ENCODE measurements at places on chromosomes 3 and 15.
A peak's percentile ranks its signal among the peaks of the same experiment; 100 is the strongest.

DNA sequence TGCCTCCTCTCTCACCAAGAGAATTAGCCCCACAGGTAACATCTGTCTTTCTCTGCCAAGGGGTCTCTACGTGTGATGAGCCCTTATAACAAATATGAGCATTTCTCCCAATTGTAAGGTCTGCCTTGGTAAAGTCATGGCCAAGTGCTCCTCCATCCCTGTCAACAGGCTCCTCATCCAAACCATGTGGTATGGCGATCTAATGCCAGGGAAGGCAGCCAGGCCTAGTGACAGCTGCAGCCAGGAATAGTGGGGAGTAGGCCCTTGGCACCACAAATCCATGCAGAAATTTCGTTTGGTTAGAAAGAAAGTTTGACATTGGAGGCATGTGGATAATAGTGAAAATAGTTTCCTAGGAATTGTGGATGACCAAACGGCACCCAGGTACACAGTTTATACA lies 4.7 kb upstream of the LRTM1 start:
- no peak for DNase-seq

- DNase-seq = no peak
Measured at GRCh38 chr3:141411251-141411771, 43.0 kb downstream of the ZBTB38 start.

- no peak for DNase-seq
Measured at GRCh38 chr3:42036483-42036823, 54.7 kb upstream of the TRAK1 start.

DNA sequence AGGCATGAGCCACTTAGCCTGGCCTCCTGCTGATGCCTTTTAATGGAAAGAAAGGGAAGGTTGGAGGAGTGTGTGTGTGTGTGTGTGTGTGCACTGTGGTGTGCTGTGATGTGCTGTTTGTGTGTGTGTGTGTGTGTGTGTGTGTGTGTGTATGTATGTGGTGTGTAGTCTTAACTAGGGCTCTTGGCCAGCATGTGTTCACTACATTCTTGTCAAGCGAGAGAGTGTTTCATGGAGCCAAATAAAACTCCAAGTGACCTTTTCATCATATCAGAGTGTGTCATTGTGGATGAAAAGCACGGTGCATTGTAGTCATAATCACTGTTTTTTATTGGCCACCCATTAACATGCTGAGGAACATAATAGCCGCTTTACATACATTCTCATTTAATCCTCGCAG lies 30.8 kb upstream of the BHLHE40 start:
- DNase-seq = no peak

GRCh38 chr3:174938102-174938501 lies 79.0 kb downstream of the NAALADL2 start:
- DNase-seq = no peak

DNA sequence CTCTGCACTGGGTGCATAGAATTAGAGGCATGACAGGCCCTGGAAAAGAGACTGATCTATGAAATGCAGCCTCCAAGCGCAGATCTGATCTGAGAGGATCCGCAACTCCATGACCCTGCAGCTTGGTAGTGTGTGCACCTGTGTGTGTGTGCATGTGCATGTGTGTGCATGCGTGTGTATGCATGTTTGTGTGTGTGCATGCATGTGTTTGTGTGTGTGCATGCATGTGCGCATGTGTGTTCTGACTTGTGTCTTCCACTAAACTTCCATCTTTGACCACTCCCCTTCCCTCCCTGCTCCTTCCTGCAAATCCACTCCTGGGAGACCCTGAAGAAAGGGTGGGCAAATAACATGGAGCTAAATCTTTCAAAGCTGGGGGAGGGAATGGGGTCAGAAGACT lies 256.9 kb downstream of the PLCL2 start:
- no peak for DNase-seq

GRCh38 chr3:52289338-52289746 lies 1.7 kb downstream of the GLYCTK start:
- DNase-seq = peak; percentile 33

GRCh38 chr15:99511866-99512661 lies 53.7 kb upstream of the MEF2A start:
- DNase-seq = no peak

DNA sequence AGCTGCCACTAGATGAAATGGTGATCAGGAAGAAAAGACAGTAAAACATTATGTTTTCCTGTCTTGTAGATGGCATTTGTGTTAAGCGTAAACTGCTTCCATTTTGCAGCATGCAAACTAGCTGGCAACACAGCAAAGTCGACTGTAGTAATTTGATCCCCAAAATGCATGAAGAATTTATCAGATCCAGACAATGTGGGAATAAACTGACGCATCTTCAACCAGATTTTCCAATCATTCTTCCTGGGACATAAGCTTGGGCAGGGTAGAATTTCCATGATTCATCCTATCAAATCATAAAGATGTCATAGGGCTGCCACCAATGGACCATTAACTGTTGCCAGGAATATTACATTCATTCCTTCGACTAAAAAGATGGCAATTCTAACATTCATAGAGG lies 260.3 kb downstream of the ERC2 start:
- DNase-seq = no peak

DNA sequence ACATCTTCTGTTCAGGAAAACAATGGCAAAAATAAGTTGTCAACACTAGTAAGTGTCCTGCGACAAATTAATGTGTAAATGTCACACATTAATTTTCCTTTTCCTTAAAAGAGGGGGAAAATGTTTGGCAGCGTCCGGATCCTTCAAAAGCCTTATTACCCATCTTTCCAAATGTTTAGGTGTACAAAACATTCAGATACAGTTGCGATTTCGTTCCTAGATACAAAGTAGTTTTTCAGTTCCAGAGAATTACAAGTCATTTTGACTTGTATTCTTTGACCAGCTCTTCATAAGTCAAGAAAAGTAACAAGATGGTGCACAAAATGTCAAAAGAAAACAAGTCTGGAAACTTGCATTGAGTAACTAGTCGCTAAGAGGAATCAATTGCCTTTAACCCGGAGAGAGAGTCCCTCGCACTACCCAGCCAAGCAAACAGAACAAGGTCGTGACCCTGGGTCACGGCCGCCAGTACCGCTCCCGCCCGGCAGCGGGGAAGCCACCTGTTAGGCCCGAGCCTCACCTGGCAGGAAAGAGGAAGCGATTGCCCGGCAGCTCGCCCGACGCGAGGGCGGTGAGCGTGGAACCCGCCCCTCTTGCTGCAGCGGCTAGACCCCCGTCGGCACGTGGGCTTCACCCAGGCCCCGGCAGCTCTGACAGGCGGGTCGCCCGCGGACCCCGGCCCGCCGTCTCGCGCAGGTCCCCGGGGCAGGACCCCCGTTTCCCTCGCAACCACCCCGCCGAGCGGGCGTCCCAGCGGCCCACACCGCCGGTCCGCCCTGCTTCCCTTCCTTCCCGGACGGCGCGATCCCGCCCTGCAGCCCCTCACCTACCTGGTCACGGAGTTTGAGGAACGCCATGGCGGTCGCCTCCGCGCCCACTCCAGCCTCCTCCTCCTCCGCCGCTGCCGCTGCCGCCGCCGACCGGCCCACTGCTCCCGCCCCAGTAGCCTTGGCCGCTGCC lies 61.0 kb upstream of the ANKRD28 start:
- DNase-seq = peak; percentile 49

- DNase-seq = no peak
Measured at GRCh38 chr3:100160521-100160920, 46.2 kb upstream of the FILIP1L start.

DNA sequence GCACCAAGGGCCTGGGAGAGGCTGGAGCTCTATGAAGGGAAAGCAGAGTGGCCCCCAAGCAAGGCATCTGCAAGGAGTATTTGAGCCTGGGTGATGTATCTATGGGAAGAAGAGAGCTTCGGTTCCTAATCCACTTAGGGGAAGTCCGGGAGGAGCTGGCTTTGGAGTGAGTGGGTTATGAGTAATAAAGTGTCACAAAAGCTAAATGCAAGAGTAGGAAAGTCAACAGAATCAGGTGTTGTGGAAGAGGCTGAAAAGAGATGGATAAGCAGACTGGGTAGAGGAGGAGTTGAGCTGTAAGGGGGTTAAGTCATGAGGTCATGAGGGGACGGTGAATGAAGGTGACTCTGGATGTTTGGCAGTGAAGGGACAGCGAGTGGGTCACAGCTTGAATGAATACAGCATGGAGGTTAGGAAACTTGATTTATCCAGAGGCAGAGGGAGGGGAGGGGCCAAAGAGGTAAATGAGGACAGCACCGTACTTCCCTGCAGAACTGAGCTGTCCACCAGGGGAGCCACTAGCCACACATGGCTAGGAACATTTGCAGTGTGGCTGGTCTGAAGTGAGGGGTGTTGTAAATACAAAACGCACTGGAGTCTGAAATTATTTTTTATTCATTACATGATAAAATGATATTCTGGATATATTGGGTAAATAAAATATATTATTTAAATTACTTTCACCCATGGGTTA lies 83.3 kb downstream of the ADCY5 start:
- DNase-seq = peak; percentile 5

GRCh38 chr3:40873934-40874699 lies 325.2 kb upstream of the CTNNB1 start:
- DNase-seq = no peak

- DNase-seq = no peak
Measured at GRCh38 chr15:35376707-35377106, 169.3 kb downstream of the DPH6 start.

DNA sequence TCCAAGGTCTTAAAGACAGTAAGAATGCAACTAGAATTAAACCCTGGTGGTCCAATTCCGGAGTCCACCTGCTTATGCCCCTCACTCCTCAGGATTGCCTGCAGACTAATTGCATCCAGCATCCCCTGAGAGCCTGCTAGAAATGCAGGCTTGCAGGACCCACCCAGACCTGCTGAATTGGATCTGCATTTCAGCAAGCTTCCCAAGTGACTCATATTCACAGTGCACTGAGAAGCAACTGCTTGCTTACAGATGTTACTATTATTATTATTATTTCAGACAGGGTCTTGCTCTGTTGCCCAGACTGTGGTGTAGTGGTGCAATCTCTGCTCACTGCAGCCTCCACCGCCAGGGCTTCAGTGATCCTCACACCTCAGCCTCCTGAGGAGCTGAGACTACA lies 83.5 kb upstream of the VGLL4 start:
- DNase-seq = no peak

DNA sequence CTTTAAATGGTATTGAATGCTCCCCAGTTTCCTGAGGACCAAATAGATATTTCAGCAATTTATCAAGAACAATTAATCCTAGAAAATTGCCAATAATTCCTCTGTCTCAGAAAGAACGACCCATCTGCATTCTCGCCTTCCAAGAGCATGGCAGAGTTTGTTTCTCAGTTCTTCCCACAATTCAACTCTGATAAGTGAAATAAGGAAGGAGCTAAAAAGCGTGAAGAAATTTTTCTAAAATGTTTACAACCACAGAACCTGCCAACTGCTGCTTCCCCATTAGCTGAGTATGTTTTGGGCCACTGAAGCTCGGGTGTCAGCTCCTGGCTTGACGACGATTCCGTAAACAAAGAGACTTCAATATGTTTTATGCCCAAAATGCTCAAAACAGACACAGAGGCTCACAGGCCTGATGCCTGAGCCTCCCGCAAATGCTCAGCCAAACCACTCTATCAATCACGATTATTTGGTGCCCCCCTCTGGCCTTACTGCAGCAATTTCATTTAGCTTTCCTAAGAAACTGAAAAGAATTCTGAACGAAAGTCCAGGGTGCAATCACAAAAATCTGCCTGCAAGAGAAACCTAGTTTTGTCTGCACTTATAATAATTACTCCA lies 259.2 kb upstream of the CCDC54 start:
- DNase-seq = no peak

DNA sequence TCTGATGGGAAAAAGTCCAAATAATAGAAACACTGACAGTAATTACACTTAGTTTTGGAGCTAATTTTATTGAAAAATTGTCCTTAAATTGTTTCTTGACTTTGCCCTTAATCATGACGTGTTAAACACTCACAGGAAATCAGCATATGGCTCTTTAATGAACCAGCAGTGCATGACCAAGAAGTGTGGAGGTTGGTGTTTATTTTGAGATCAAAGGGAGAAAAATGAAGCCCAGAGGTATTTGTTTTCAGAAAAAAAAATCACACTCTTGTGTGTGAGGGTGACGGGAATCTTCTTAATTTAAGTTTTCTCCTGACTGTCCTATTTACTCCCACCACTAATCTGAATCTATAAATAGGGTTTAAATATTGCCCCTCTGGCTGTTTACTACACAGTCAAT lies 28.8 kb upstream of the SYNM start:
- no peak for DNase-seq

DNA sequence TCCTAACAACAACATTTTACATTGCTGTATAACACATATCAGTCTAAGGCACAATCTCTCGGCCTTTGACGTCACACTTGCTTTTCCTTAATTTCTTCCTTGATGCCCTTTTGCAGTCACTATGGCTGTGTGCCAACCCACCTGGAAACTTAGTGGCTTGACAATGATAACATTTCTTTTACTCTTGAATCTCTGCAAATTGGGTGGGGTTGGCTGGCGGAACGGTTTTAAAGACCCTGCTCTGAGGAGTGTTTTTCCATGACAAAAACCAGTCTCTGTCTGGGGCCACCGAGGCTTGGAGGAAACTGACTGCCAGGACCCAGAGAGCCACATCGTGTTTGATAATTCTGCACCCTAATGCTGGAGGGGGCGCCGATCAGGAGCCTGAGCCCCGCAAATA lies 115.6 kb downstream of the KLF13 start:
- no peak for DNase-seq

DNA sequence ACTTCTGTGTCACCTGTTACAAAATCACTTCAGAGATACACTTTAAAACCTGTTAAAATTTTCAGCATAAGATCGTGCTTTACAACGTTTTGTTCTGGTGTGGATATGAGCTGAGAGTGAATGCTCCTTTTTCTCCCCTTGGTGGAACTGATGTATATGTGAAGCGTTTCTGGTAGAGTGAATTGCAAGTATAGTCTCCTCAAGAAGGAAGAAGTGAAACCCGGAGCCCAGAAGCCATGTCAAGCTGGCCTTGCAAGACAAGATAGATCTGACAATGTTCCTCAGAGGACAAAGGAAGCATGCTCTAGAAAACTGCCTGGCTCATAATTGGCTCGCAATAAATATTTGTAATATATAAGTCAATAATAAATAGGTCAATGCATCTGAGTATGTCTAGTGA lies 23.6 kb downstream of the SERPINI2 start:
- no peak for DNase-seq

- no peak for DNase-seq
Measured at GRCh38 chr3:185647880-185648210, 61.8 kb downstream of the SENP2 start.

DNA sequence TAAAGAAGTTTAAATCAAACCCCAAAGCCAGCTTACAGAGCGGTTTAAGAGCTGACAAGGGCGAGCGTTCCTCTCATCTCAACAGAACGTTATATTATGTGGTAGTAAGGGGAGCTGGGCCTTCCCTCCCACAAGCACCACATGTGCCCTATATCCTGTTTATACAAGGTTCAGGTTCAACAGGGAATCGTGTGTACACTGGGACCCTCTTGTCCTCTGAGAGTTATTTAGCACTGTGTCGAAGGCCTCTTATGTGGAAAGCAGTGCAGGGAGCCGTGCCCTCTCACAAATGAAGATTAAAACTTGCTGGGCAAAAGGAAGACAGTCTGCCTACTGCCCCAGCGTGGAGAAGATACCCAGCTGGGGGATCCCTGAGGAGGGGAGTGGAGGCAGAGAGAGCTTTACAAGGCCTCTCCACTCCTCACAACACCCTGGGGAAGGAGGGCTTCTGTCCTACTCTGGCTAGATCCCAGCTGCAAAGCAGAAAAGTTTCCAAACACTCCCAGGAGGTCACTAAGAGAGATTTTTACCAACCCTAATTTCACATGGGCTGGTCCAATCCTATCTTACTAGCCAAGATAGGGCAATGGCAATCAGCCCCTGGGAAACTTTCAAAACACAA lies 2.9 kb downstream of the TLE3 start:
- DNase-seq = no peak

- no peak for DNase-seq
Measured at GRCh38 chr15:57158589-57158988, 217.7 kb upstream of the CGNL1 start.

GRCh38 chr15:71572452-71573053 lies 237.8 kb upstream of the NR2E3 start:
- DNase-seq = peak; percentile 18
